ENCODE measurements at places on chromosomes 7 and 10.

GRCh38 chr7:55475855-55476803 lies 96.2 kb downstream of the VOPP1 start:
- DNase-seq: no peak

DNA sequence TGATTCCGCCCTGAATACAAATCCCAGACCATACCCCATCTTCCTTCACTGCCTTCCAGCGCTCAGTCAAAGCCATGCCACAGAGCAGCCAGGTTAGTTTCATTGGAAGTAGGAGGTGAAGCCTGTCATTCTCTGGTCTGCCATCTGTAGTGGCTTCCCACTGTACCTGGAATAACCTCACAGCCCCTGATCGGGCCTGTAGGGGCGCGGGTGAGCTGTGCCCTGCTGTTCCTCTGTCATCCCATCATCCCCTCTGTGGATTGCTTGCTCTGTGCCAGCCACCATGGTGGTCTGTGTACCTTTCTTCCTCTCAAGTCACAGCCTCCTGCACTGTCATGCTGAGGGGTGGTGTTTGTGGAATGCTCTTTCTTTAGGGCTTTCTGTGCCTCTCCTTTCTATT lies 155.1 kb downstream of the ZNF22 start:
- DNase-seq: no peak

GRCh38 chr10:124323111-124323725 lies 95.5 kb downstream of the OAT start:
- no peak for DNase-seq

DNA sequence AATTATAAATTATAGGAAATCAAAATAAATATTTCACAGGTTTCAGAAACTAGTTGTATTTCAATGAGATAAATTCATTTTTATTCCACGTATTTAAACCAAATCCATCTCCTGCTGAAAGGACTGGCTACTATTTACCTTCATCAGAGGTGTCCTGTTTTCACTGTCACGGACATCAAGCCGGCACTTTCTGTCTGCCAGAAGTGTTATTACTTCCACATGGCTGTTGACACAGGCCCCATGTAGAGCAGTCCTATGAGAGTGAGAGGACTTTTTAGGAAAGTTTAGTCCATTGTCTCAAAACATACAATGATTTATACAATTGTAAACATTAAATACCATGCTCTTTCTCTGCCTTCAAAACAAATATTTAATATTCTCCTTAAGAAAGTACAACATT lies 100.4 kb upstream of the ACBD5 start:
- DNase-seq: no peak

- no peak for DNase-seq
Observed at GRCh38 chr7:105218939-105219770, 169.6 kb downstream of the SRPK2 start.

GRCh38 chr7:139730746-139731612 lies 46.8 kb downstream of the HIPK2 start:
- no peak for DNase-seq
